Naive thymus-derived CD8-positive, alpha-beta T cell (primary cell): ENCODE measurements at places on chromosomes 1 and 21.

- no peaks in the 10 kb centered on the region for H3K27me3 ChIP-seq
- no peak for DNase-seq
- peaks cover 7% of the 10 kb centered on the region for H3K36me3 ChIP-seq
- H3K27ac ChIP-seq = no peak overlapping the region
Measured at GRCh38 chr1:37995751-37996345, 6.0 kb upstream of the SF3A3 start.

GRCh38 chr1:202586018-202586821, 124.0 kb downstream of the SYT2 start:
- peaks cover 1% of the 10 kb centered on the region for H3K36me3 ChIP-seq
- H3K4me3 ChIP-seq = no peak overlapping the region
- no peak overlapping the region for H3K27ac ChIP-seq
- no peak for DNase-seq

DNA sequence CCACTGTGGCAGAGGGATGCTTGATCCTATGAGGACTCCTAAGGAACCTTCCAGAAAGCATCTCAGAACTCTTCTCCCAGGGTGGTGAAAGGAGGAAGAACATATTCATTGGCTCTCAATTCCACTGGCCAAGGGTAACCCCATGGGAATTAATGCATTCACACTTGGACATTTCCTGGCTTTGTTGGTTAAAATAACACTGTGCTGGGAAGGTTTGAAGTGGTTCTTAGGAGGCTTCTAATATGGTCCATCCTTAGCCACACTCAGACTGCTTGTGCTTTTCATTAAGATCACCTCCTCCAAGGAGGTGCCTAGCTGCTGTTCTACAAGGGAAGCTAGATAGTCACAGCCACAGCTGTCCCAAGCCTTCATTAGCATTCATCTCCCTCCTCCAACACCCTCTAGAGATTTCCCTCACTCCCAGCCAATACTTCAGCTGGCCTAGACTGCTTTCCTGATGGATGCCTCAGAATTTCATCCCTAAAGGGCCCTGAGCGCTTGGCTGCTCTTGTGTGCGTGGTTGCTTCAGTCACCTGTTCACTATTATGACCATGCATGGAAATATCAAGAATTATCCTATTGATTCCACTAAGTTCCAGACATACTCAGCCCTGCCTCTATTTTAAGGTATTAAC, 544.4 kb downstream of the PLPP3 start:
- H3K4me1 ChIP-seq = peaks cover 1% of the 10 kb centered on the region
- DNase-seq = no peak
- H3K36me3 ChIP-seq = peaks cover 5% of the 10 kb centered on the region
- H3K4me3 ChIP-seq = no peak overlapping the region

GRCh38 chr21:46217511-46218196, 10.9 kb downstream of the LSS start:
- no peak overlapping the region for H3K27ac ChIP-seq
- H3K36me3 ChIP-seq = peaks cover 38% of the 10 kb centered on the region
- no peak overlapping the region for H3K4me3 ChIP-seq
- no peaks in the 10 kb centered on the region for H3K4me1 ChIP-seq
- no peak for DNase-seq

- no peaks in the 10 kb centered on the region for H3K36me3 ChIP-seq
- no peaks in the 10 kb centered on the region for H3K4me1 ChIP-seq
- H3K4me3 ChIP-seq = no peak overlapping the region
- no peaks in the 10 kb centered on the region for H3K27me3 ChIP-seq
- no peak for DNase-seq
Measured at GRCh38 chr1:73674945-73675561, 522.9 kb downstream of the LRRIQ3 start.
